Cortex of kidney (tissue), 1 donor: ENCODE measurements at places on chromosomes 2 and 18.

DNA sequence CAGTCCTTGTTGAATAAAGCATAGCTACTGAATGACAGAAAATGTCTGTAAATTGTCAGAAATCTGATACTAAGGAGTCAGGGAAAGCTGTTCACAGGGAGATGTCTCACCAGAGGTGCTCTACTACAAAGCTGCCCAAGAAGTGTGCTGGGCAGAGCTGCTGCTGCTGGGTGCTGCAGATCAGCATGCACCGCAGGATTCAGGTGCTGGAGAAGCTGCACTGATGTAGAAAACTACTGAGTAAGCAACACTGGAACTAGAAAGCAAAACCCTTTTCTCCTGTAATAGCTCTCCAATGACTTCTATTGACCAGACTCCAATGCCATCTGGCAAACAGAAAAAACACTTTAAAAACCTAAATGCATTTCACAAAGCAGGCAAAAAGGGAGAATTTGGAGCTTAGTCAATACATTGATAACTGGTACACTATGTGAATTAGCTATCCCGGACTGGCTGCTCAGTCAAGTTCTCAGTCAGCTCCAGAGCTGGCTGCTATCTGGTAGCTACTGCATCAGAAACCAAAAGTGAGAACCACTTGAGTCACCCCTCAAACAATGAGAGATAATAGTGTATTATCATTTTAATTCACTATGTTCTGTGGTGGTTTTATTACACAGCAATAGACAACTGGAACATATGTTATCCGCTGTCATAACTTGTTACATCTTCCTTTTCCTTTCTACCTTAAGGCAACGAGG is 493.1 kb downstream of the CPS1 start:
- DNase-seq: no peak

DNA sequence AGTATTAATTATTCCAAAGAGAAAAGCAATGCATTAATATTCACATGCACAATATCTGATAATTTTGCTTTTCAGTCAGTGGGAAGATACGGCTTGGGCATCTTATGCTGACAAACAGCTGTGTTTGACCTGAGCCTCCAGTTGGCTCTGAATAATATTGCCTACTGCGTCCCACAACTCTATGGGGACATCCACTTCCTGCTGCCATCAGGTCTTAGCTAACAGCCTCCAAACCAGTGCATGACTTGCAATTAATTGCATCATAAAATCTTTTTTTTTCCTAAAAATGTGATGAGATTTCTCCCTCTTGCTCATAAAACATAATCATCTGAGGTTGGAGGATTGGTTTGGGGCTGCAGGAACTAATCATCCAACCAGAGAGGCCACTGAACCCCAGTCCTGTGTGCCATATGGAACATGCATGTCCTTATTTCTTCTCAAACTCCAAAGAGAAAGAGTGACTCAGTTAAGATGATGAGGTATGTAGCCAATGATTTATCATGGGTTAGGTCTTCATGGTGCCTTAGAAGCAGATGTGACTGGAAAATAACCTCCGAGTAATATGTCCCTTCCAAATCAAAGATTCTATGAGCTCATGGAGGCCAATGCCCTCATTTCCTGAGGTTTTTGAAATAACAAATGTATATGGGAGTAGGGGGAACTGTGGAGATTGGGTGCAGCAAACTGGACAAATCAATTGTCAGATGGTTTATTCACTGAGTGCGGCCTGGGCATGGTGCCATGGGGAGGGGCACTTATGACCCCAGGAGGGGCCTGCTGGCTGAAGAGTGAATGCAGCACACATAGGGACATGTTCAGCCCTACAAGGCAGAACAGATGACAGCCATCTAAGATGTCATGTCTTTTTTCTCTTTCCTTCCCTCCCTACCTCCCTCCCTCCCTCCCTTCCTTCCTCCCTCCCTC is 39.4 kb downstream of the EDAR start:
- DNase-seq: no peak

DNA sequence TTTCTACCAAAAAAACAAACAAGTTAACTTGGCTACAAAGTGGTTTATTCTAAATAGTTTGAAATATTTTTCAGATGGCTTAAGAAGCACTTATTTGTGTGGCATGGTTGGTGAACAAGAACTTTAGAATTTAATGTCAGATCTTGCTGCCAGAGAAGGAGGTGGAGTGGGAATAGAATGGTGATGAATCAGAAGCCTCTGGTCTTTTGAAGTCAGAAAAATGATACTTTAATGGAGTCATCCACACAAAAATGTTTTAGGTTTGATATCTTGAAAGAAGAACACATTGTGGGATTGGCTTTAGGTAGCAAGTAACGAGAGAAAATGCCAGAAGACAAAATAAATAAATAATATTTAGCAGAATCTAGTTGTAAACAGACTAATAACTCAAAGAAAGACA is 243.1 kb upstream of the FANCL start:
- DNase-seq: no peak

DNA sequence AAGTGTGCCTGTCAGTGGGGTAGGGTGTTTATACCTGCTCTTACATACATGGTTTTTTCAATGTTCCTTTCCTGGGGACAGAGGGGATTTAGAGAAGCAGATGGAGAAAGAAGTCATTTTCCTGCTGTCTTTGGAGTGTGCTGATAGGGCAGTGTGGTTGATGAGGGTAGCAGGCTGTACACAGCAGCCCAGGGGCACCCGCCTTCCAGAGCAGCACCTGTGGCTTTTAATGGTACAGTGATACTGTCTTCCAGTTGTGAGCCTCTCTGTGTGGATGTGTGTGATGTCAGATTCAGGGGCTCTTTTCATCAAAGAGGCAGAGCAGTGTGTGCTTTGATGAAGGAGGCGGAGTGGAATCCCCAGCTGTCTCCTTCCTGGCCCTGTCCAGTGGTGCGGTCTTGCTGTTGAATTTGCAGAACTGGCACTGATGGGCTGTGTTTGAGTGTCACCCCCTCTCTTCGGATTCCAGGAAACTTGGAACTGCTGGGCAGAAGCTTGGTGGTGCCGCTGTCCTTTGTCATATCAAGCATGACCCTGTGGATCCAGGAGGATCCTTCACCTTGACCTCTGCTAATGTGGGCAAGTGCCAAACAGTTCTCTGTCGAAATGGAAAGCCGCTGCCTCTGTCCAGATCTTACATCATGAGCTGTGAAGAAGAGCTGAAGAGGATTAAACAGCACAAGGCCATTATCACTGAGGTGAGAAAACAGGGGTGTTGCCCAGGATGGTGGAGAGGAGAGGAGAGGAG is 259.8 kb downstream of the PHLPP1 start:
- DNase-seq: no peak

GRCh38 chr18:80106482-80107051 is 2.5 kb upstream of the ADNP2 start:
- no peak for DNase-seq

- DNase-seq: no peak
Measured at GRCh38 chr2:226934546-226935201, 98.8 kb downstream of the RHBDD1 start.

- no peak for DNase-seq
Measured at GRCh38 chr2:241550616-241551580, 7.6 kb upstream of the BOK start.
